ENCODE measurements at places on chromosomes 6 and 20.

GRCh38 chr6:98653179-98653578 is 181.2 kb upstream of the POU3F2 start:
- no peak for DNase-seq

DNA sequence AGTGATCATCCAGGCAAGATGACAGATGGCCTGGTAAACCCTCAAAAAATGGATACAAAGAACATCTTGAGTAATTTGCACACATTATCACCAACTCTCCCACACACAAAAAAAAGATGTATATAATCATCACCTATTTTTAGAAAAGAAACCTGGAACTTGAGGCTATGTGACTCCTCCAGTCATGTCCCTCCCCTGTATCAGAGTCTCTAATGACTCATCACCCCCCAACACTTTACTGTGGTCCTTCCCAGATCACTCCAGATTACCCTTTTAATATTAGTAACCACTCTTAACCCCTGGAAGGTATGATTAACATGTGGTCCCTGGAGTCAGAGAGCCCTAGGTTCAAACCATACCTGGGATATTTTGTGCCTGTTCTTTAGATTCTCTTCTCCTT is 144.8 kb downstream of the ZNF217 start:
- no peak for DNase-seq

DNA sequence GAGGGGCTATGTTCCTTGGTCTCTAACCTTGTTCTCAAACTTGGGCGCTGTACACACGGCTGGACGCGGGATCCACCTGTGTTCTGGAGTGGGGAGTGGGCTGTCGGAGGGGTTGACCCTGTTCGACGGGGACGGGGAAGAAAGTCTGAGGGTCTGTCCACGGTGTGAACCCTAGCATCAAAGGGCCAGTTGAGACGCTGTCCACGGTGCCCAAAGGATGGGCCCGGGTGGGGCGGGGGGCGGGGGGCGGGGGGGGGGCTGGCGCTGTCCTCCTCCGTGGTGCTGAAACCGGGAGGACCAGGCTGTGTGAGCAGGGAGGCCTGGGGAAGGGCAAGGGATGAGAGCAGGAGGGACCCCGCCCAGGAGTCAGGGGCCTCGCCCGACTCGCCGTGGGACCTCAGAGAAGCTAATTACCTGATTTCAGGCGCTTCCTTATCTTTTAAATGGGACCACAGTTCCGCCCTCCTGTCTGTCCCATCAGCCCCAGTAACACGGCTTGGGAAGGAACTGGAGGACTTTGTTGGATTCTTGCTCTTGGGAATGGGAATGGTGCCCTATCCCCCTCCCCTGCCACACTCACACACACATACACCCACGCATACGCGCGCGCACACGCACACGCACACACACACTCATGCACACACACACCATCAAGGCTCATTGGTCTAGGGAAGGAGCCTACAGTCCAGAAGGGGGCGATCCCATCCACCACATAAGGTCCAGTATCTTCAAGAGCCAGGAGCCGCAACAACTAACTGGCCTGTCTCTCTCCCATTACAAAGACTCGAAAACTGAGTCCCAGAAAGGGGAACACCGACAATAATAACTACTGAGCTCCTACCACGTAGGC is 1.0 kb upstream of the VSTM2L start:
- DNase-seq = no peak

- no peak for DNase-seq
Observed at GRCh38 chr6:136774228-136775041, 17.8 kb downstream of the MAP3K5 start.

- DNase-seq = no peak
Observed at GRCh38 chr6:104484191-104484590, 375.5 kb downstream of the HACE1 start.

DNA sequence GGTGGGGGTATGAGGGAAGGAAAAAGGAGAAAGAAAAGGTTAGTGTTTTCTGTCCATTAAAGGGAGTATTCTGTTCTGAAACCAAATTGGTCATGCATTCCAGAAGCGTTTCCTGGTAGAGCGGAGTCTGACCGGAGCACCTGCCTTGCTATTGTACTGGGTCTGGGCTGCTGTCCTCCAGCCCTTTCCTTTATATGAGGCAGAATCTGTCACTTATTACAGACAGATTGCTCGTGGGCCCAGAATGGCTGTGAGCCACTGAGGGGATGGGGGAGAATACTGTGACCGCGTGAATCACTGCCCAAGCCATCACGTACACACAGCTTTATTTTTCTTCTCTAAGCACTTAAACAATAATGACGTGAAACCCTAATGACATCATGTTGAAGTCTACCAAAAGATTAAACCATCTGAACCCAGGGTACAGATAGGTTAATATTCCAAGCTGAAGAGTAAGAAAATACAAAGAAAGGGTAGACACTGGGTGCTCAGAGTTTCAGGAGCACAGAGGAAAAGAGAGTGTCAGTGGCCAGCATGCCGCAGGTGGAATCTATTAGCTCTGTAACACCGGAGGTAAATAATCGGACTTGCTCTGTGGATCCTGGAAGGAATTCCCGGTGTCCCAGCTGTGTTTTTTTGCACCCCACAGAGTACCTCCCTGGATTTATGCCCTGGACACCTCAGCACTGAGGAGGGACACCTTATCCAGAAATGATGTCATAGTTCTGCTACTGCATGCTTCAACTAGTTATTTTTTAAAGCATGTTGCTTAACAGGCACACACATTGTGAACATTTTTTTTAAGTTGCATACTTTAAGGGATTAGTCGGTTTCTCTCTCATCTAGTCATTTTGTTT is 573.3 kb downstream of the PKHD1 start:
- no peak for DNase-seq

DNA sequence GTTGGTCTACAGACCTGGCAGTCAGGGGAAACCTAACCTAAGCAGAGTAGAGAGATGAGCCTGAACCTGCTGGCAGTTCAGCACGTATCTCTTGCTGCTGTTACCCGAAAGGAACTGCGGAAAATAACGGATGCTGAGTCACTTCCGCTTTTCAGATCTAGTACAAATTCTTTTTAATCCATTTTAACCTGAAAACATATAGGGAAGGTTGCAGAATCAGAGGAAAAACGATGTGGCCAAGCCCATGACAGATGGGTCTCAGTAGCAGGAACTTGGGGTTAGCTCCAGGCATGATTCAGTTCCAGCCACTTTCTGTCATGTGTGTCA is 351.9 kb upstream of the PRND start:
- peak; percentile 1 for DNase-seq

DNA sequence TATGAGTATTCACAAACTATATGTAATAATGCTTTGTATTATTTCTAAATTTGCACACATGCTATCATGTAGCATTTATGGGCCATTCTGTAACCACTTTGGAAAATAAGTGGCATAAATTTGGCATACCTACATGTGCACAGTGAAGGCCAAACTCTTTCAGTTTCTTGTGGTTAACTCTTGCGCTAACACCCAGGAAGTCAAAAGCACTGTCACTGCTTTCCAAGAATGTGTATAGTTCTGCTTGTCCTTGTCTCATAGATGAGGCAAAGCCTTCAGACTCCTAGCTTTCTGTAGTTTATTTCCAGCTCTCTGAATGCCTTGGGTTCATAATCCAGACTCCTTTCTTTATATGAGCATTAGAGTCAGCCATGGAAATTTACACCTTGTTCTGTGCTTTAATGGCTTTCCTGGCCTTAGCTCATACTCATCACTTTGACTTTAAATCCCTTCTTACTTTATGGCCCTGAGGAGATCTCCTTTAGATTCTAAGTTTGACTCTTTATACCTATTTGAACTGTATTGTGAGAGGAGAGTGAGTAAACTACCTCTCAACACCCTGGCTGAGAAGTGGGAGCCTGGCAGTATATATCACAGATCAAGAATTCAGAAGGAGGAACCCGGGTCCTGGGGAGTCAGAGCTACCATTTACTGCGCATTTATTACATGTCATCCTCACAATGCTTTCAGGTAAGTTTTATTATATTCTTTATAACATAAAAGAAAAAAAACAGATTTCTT is 949 bp upstream of the SLC17A3 start:
- no peak for DNase-seq

DNA sequence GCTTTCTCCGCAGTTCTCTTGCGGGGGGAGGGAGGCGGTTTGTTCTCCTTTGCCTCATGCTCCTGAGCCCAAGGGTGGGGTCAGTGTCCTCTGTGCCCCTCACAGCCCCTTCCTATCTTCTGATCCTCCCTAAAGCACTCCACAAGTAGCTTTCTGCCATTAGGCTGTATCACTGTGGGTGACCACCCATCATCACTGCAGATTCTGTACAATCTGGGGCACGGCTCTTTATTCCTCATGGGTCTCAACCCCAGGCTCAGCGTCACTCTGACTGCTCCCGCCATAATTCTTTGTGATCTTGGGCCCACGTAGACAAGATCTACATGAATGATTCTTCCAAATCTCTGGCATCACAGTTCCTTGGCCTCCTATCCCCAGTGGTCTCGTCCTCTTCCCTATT is 10.5 kb downstream of the NCR2 start:
- no peak for DNase-seq

DNA sequence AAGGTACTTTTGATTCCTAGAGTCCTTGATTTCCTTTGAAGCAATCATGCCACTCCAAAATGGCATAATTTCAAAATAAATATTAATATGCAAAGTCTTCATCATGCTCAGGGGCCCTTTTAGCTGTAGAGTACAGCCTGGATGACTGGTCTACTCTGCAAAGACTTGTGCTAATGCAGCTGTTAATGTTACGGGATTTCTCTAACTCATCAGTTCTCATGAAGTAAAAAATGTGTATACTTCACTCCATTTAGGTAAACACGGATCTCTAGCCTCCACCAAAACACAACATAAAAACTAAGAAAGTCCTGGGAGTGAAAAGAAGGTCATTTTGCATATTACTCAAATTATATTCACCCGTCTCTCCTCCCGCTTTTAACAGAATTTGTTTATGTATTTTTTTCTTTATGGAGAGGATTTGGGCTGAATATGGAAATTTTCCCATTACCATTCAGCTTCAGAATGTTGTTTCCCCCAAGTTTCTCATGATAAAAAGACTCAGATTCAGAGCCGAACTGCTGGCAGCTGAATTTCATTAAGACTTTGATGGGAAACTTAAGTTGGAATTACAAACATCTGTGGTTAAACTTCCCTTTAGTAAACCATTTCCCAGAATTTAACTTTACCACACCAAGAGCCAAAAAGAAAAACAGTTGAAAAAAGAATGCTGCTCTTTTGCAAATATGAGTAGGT is 8.7 kb downstream of the LAMA4 start:
- DNase-seq = no peak

GRCh38 chr20:55888685-55889084 is 116.6 kb downstream of the CBLN4 start:
- DNase-seq = no peak

GRCh38 chr6:116073765-116074440 is 13.2 kb upstream of the FRK start:
- DNase-seq = no peak

DNA sequence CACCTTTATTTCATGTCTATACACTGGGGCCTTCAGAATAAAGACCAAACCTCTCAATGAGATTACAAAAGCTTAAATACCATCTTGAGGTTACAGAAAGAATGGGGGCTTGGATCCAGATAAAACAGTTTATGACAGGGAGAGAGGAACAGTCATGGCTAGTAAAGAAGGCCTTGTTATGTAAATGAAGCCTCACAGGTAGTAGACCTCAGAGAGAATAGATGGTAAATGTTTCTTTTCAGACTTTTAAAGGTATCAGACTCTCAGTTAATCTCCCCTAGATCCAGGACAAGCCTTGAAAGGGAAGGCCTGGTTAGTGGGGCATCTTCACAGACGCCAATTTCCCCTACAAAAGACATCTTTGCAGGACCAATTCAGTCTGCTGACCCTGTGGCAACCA is 1325.6 kb downstream of the HACE1 start:
- no peak for DNase-seq
